Stimulated activated CD4-positive, alpha-beta T cell treated with anti-CD3 and anti-CD28 coated beads, Interleukin-15, amount 100 ng/mL, for 24 hours (primary cell): ENCODE measurements at places on chromosomes 6 and 20.

DNA sequence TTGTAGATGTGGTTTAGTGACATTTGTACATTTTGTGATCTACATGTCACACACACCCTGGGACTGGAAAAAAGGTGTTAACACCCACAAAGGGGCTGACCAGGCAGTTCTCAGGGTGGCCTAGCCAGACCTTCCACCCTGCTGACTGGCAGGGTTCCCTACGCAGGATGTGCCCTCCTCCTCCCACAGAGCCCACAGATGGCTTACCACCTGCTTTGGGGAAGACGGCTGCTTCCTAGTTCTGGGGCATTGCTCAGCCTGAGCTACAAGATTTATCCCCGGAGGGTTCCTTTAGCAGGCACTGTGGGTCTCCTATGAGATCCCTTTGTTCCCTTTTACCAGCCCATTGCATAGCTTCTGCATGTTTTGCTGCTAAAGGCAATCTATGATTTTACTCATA, 35.1 kb downstream of the SNAP25 start:
- DNase-seq = no peak

DNA sequence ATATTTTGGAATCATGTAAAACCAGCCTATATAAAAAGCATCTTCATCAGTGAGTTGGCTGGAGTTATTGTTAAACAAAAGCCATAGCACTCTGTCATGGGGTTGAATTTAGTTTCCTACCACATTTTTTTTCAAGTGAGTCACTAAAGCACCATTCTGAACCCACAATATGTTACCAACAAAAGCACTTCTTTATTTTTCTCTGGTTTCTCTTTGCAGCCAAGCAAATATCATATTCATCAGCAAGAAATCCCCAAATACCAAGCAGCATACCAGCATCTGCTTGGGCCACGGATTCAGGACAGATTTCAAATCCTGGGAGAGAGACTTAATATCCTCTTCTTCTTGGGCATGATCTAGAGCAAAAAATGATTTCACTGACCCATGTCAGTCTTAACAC, 441.4 kb downstream of the BCKDHB start:
- DNase-seq = no peak

DNA sequence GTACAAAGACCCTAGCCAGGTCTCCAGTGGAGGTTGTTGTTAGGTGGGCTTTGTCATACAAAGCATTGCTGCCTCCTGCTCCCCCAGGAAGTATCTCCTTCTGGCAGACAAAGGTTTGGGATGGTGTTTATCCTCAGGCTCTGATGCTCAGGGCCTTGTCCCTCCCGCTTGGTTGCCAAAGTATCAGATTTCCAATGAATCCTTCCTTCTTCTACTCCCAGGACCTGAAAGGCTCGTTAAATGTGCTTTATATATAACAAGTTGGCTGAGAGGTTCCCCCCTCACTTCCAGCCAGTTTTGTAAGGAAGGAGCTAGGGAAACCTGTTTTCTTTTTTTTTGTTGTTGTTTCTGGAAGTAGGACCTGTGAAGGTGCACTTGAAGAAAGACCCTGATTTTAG, 14.4 kb downstream of the PTK7 start:
- DNase-seq = no peak

DNA sequence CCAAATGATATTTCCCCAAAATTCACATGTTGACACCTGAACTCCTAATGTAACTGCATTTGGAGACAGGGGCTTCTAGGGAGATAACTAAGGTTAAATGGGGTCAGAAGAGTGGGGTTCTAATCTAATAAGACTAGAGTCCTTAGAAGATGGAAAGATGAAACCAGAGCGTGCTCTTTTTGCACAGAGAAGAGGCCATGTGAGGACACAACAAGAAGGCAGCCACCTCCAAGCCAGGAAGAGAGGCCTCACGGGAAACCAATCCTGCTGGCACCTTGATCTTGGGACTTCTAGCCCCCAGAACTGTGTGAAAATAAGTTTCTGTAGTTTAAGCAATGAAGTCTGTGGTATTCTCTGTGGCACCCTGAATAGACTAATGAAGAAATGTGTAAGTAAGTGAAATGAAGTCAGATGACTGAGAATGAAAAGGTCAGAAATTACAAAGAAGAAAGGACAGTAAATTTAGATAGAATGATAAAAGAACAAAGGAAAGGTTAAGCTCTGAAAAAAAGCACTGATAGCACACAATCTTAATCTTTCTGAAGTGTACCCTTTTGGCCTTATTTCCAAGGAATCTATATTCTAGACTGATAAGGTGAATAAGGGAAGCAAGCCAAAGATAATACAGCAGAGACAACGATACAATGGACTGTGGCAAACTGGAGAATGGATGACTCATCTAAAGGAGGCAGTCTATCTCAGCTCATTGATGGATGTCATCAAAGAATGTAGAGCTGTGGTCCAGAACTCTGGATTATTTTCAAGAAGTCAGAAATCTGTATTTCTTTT, 110.4 kb downstream of the MYB start:
- DNase-seq = no peak

DNA sequence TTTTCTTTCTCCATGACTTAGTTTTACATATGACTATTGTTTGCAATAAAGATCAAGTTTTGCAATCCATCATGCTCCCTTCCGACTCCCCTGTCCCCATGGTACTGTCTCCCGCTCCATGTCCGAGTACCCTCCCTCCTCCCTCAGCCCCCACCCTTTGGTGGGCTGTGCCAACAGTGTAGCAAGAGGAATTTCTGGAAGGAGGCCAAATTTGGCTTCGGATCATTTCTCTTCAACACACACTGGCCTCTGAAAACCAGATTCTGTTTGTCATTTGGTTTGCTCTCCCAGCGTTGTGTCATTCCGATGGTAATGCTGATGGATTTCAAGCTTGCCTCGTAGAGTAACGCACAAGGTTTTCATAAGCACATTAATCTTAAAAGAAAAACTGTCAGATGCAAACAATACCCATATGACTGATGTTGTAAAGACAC, 22.9 kb upstream of the PAX1 start:
- DNase-seq = no peak

- DNase-seq = no peak
These were observed 78.9 kb downstream of the MOXD1 start for GRCh38 chr6:132322398-132322797.

DNA sequence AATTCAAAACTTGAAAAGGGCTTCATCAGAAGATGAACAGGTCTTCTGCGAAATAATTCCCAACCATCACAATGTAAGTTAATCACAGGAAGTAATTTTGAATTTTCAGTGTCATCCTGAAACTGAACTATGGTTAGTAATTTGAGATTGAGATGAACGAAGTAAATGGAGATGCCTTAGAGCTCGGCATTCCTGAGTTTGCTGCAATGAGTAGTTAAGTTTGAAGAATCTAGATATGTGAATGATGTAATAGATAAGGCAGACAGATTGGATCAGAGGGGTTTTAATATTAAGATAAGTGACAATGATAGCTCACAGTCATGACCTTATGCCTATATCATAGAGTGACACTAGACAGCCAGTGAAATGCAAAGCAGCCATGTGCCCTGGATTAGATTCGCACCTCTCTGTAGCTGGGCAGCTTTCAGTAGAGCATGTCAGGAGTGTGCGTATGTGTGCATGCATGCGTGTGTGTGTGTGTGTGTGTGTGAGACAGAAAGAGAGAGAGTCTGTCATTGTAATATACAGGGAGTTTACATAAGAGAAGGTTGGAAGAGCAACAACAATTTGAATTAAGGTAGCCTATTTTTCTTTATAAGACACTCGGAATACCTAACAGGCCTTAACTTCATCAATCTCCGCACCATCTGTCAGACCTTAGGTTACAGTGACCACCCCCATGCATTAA, 233.0 kb downstream of the GMPR start:
- peak; percentile 18 for DNase-seq

- DNase-seq = no peak
These were observed 30.3 kb downstream of the RIPOR2 start for GRCh38 chr6:24905483-24905882.

DNA sequence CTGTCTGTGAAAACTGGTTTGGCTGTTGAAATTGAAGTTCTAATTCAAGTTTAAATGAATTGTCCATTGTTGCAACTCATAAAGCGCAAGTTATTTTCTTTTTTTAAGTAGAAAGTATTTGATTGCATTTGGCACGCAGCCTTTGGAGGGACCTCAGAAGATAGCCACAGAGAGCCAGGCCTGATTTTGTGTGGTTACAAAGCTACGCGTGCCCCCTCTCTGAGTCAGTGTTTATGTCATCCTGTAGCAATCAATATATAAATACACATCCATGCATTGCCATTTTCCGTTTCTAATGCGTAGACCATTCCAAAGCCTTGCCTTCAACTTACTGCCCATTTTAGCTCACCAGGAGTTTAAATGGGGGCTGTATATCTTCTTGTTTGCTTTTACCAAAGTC, 173.2 kb downstream of the TMEM242 start:
- DNase-seq = no peak

DNA sequence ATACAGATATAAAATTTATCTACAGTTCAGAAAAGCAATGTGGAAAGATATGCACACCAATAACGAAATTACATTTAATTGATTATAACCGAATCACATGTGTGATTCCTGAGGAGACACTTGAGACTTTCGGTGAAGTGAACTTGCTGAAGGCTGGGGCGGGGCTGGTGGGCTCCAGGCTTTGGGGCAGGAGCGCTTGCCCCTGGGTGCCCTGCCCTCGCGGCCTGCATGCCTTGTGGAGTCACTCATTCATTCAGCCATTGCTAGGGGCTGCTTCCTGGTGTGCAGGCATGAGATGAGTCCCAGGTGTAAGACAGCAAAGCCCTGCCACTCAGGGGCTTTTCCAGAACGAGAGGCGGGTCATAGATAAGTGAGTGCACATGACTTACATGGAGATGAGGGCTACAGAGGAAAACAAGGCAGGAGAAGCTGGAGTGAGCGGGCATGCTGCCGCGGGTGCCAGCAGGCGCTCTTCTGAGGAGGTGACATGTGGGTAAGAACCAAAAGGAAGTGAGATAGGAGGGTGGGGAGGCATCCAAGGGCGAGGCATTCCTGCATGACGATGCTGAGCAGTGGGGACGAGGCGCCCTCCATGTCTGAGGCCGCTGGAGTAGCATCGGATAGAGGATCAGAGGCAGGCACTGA, 88.7 kb downstream of the BMP7 start:
- DNase-seq = no peak

GRCh38 chr6:36381502-36382389, 5.7 kb downstream of the ETV7 start:
- no peak for DNase-seq

- no peak for DNase-seq
These were observed 1643.3 kb downstream of the GRIK2 start for GRCh38 chr6:103036846-103037245.

DNA sequence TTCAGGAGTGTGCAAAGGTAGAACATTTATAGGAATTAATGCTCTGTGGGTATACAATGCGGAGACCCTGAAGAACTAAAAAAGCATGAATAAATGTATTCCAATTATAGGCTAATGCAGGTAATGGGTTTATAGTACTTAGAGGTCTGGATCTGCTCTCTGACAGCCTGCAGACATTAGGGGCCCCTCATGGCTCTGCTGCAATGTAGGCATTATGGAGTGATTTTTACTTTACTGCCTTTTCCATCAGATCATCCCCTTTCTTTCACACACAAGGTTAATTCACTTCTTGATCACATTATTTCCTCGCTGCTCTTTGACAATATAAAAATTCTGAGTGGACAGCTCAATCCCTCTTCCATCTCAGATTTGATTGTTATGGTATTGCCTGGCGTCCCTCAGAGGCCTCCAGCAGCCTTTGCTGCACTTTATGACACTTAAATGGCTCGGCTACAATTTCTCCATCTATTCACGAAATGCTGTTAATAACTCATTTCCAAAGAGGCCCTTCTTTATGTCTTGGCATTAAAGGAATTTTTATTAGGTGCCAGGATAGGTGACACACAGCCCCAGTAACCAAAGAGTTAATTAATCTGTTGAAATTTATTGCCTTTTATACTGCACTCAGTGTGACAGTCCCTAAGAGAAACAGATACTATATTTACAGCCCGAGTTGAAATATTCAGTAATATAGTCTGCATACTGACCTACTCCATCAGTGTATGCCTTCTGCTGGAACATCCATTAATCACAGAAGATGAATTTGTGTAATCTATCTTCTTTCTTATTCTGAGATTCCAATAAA, 33.4 kb upstream of the SLC35B3 start:
- DNase-seq = no peak

DNA sequence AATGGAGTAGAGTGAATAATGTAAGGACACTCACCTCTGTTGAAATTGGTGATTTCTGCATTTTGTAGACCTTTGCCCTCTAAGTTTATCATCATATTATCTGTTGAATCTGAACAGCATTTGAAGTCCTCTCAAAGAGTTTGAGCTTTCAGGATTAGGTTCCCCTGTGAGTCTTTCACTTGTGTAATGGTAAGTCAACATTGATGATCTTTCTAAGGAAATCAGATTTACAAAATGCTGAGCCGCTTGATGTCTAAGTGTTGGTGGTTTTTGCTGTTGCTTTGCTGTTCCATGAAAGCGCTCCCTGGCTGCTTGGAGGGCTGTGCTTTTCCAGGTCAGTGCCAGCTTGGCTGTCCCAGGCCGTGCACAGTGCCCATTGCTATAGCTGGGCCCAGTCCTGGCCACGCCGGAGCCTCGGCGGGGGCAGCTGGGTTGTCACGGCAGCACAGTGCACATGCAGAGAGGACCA, 33.8 kb upstream of the KIF25 start:
- DNase-seq = no peak

- no peak for DNase-seq
These were observed 14.9 kb upstream of the SLC22A23 start for GRCh38 chr6:3471711-3472110.
